NCI-H1417 treated with DMSO at 0.1 percent for 48 hours (cell line): ENCODE measurements at places on chromosomes 13 and 19.

DNA sequence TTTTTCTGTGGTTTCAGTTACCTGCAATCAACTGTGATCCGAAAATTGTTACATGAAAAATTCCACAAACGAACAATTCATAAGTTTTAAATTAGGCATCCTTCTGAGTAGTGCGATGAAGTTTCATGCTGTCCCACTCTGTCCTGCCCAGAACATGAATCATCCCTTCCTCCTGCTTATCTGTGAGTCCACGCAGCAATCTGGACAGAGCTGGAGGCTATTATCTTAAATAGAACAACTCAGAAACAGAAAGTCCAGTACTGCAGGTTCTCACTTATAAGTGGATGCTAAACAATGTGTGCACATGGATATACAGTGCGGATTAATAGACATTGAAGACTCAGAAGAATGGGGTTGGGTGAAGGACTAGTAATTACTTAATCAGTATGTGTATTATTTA, 583.7 kb upstream of the SPRY2 start:
- no peak for DNase-seq

DNA sequence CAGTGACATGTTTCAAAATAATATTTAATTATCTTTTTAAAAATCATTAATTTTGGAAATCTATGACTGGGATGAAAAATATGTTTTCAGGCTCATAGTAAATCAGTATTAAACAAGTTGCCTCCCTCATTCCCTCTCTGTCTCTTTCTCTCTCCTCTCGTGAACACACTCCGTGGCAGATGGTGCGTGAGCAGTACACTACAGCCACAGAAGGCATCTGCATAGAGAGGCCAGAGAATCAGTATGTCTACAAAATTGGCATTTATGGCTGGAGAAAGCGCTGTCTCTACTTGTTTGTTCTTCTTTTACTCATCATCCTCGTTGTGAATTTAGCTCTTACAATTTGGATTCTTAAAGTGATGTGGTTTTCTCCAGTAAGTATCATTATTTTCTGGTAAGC, 22.7 kb downstream of the SGCG start:
- no peak for DNase-seq

GRCh38 chr13:101452519-101453485, at the start of gene ITGBL1:
Gene ITGBL1 (plus strand): TSS chr13:101452675. CDS start chr13:101452834, 159 bp downstream.
- DNase-seq, result no peak

GRCh38 chr19:20237773-20238623, 71.0 kb downstream of the ZNF486 start:
- peak; percentile 76 for DNase-seq

DNA sequence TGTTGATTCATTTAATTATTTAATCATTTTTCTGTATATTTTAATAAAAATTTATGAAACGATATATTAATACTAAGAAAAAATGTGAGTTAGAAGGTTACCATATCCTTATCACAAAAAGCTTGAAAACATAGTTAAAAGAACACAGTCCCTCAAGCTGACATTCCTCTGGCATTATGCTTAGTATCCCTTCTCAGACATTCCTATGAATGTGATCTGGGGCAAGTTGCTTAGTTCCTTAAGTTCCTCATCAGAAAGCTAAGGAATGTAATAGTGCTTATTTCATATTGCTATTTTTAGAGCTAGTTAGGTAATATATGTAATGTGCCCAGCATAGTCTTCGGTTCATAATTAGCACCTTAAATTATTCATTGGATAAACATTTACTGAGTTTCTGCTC, 122.8 kb downstream of the MTUS2 start:
- no peak for DNase-seq

DNA sequence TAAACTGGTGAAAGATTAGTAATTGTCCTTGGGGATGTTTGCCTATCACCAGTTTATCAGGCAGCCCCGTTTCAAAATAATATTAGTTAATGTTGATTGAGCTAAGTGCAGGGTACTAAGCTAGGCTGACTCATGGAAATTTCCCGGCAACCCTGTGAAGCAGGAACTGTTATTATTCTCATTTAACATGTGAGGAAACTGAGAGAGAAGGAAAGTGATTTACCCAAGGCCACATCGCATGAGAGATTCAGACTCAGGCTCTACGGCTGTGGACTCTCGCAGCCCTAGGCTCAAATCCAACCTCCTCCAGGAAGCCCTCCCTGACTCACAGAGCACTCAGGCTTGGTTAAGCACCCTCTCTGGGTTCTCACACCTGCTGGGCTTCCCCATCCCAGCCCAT, 19.7 kb downstream of the CLPTM1 start:
- no peak for DNase-seq

- DNase-seq, result no peak
Measured at GRCh38 chr19:32350987-32351348, 5.6 kb downstream of the ZNF507 start.

- no peak for DNase-seq
Measured at GRCh38 chr13:40480915-40481516, 185.4 kb downstream of the FOXO1 start.

DNA sequence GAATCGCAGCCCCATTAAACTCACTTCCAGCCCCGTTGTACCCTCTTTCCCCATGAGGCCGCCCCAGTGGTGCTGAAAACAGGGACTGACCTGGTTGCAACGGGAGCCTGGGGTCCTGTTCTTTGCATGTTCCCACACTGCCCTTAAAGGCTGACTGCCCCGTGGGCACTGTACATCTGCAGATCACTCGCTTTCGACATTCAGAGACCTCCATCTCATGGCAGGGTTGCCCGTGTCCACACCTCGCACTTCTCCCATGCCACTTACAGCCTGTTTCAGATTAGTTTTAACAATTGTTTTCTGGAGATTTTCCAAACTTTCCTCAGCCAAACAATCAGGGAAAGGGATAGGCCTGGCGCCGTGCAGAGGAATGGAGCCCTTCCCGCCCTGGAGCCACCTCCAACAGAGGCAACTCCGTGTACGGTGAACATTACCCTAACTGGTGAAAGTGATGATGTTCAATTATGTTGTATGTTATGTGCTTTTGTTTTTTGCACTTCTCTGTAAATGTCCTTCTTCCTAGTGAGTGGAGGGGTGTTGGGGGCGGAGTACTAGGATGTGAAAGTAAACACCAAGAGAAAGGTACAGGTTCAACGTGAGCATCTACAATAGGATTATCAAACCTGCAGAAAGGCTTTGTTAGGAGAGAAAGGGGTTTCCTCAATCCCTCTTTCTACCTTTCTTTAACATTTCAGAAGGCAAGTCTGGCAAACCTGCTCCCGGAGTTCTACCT, 262.8 kb downstream of the FOXO1 start:
- no peak for DNase-seq

- DNase-seq, result no peak
Measured at GRCh38 chr13:41496420-41497234, 39.3 kb downstream of the RGCC start.

GRCh38 chr13:109412283-109412901, 374.0 kb downstream of the IRS2 start:
- peak; percentile 86 for DNase-seq

DNA sequence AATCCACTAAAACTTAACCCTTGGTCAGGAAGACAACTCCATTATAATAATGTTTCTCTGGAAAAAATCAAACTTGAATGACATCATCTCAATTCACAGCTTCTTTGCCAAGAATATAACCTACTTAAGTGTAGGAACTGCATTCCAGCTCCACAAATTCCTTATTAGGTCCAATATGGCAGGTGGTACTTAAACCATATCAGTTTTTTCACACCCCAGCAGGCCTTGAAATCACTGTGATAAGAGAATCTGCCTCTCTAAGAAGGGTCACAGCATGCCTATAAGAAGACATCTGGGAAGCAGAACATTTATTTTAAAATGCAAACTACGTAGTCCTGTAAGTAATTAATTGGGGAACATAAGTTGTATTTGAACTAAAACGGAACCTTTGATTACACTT, 687.8 kb downstream of the DIAPH3 start:
- DNase-seq, result no peak

DNA sequence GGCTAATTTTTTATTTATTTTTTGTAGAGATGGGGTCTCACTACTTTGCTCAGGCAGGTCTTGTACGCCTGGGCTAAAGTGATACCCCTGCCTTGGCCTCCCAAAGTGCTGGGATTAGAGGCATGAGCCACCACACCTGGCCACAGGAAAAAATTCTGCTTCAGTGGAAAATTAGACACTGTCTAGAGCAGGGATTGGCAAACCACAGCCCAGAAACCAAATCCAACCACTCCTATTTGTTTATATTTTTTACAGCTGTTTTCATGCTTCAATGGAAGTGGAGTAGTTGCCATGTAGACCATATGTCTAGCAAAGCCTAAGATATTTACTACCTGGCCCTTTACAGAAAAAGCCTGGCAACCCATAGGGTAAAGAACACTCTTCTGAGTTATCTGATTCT, 123.7 kb upstream of the MRI1 start:
- no peak for DNase-seq

DNA sequence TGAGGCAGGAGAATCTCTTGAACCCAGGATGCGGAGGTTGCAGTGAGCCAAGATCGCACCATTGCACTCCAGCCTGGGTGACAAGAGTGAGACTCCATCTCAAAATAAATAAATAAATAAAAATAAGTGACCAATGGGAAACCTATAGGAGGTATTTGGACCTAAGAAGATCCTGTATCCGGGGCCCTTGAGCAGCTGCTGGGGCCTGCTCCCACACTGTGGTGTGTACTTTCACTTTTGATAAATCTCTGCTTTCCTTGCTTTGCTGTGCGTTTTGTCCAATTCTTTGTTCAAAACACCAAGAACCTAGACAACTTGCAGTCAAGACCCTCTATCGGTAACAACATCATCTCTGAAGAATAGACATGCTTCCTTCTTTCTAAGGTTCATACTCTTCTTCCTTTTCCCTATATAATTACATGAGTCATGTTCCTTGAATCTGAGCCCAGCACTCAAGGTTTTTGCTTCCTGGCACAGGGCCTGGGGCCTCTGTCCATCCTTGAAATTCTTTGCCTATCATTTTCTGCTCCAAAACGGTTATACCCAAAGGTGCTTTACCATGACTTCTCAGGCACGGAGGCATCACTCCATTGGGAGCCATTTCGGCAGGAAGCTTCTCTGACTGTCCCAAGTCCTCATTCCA, 14.2 kb upstream of the PNMA8C start:
- DNase-seq, result no peak

DNA sequence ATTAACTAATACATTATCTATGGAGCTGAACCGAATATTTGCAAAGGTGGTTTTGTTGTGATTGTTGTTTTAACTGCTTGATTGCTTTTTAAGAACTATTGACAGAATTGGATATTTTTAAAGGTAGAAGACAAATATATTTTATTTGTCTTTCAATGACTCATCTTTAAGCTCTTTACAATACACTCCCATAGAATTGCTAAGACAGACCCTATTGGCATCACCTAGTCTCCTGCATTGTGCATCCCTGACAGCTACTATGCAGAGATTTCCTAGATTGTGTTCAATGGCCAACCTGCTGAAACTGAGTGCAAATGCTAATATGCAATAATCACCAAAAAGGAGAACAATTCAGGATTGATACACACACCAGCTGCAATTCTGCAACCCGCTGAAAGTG, 19.7 kb upstream of the SCEL start:
- DNase-seq, result no peak

- DNase-seq, result no peak
Measured at GRCh38 chr19:31659897-31660210, 310.6 kb upstream of the TSHZ3 start.

DNA sequence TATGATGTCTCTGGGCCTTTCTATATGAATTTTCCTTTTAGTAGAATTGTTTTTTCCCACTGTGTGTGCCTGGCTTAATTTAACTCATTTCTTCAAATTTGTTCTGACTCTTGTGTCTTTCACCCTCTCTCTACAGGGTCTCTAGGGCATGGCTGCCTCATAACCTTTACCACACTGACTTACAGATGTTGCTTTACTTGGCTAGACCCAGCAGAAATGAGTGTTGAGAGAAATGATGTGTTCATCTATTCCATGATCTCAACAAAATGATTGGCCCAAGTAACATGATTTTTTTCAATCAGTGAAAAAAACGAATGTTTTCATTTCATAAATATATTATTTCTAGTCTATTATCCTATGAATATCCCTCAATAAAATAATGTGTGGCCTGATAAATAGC, 195.0 kb downstream of the GPC5 start:
- DNase-seq, result no peak

GRCh38 chr13:76715075-76715474, 171.1 kb downstream of the KCTD12 start:
- DNase-seq, result no peak

GRCh38 chr13:87677496-87678371, 6.6 kb downstream of the SLITRK5 start:
- DNase-seq, result peak; percentile 36

DNA sequence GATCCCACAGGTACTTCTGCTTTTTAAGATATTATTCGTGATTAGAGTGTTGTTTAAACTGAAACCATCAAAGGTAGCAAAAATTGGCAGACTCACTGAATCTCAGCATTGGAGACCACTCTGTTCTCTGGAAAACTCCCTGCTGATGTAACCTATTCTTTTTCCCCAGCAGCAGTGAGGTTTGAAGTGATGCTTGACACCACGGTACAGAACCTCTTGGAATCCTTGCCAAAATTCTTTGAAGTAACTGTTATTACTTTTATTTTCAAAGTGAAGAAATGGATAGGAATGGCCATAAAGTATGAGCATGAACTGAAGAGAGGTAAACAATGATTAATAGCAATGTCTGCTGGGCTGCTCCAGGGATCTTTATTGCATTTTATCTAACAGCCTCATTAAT, 66.4 kb upstream of the KL start:
- DNase-seq, result no peak

- no peak for DNase-seq
Measured at GRCh38 chr13:106515635-106516254, 19.7 kb downstream of the EFNB2 start.

DNA sequence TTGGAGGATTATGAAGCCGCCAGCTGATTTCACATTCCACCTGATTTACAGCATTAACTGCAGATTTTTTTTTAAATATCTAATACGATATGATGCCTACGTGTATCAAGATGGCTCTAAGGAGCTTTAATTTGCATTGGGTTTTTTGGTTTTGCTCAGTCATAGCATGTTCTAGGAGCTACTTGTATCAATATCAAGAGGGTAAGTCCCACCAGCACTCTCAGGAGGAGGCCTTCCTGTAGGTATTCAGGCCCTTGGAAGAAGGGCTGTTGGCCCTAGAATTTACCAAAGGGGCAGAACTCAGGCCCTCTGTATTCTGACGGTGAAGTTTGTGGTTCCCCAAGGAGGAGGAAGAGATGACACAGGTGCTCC, 97.2 kb upstream of the IPO5 start:
- DNase-seq, result no peak

- no peak for DNase-seq
Measured at GRCh38 chr19:23345838-23346237, 49.4 kb downstream of the ZNF91 start.

DNA sequence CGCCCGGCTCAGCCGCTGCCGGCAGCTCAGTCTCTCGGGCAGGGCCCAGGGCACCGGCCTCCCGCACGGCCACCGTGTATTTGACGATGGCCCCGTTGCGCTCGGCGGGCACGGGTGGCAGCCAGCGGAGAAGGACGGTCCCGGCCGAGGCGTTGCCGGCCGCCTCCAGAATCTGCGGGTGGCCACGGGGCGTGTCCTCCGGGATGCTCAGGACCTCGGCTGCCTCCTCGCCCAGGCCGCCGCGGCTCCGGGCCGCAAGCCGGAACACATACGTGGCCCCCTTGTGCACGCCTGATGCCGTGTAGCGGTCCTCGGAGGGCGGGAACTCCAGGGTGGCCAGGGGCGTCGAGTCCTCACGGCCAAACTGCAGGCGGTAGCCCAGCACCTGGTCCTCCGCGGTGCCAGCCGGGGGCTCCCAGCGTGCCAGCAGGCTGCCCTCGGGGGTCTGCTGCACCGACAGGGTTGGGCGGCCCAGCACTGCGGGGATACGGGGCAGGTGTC, 117.7 kb downstream of the PTPRS start:
- no peak for DNase-seq

- DNase-seq, result no peak
Measured at GRCh38 chr13:48827709-48828108, 148.0 kb upstream of the FNDC3A start.

GRCh38 chr13:112065867-112066623, 904 bp upstream of the SOX1 start:
- DNase-seq, result no peak
